Stimulated activated CD8-positive, alpha-beta memory T cell treated with anti-CD3 and anti-CD28 coated beads, Interleukin-15, amount 100 ng/mL, for 4 hours (primary cell): ENCODE measurements at places on chromosomes 16 and 17.

DNA sequence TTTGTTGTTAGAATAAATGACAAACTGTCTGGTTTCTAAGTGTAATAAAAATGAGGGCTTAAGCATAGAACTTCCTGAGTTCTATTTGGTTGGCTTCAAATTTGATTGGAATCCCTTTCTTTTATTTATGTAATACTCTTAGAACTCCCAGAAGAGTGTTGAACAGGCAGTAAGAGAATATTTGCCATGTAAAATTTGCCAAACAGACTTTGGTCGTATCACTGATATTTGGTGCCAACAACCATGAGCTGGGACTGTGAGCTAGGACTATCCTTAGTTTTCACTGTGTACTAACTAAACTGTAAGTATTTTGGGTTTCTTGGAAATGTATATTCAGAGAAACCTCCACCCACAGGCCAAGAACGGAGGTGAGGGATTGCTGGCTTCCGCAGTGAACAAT, 971.2 kb upstream of the SOX9 start:
- no peak for DNase-seq

DNA sequence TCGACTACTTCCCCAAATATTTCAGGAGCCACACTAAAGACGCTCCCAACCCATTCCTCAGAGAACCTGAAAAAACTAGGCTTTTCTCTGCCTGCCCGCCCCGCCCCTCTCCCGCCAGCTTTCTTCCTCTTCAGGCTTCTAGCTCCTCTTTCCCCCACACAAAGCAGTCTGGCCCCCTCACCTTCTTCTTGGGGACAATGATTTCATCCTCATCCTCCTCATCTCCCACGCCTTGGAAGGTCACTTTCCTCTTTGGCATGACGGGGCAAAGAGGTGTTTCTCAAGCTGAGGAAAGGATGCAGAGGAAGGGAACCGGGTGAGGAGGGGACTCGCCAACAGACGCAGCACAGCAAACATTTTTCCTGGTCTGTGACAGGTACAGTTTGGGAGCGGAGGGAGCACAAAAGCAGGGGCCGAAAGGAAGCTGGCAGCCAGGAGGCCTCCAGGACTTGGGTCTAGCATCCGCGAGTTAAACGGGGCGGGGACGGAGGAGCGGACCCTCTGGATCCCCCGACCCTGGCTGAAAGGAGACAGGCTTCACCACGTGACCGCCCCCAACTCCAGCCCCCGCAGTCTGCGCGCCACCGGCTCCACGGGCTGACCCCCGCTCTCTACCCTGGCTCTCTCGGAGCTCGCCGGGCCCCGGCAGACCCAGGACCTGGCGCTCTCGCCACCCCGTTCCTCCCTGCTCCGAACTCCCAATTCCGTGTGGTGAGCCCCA, 525 bp downstream of the CD2BP2 start:
- DNase-seq: no peak

DNA sequence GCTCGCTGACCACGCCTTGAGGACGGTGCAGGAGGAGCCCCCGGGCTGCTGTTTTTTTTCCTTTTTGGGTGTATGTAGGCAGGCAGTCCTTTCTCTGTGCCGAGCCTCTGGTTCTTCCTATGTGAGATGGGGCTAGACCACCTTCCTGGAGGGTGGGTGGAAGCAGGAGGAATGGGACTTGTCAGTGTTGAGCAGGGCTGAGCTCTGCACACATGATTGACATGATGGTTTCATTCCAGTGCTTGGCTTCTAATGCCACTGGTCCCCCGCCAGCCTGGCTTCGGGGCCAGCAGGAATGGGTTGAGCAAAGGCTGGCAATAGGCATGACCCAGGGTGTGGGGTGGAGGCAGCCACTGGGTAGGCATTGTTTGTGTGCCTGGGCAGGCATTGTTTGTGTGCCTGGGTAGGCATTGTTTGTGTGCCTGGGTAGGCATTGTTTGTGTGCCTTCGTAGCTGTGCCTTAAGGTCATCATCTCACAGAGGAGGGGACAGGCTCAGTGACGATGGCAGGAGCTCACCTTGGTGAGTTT, 14.2 kb upstream of the ADCY7 start:
- DNase-seq: no peak

DNA sequence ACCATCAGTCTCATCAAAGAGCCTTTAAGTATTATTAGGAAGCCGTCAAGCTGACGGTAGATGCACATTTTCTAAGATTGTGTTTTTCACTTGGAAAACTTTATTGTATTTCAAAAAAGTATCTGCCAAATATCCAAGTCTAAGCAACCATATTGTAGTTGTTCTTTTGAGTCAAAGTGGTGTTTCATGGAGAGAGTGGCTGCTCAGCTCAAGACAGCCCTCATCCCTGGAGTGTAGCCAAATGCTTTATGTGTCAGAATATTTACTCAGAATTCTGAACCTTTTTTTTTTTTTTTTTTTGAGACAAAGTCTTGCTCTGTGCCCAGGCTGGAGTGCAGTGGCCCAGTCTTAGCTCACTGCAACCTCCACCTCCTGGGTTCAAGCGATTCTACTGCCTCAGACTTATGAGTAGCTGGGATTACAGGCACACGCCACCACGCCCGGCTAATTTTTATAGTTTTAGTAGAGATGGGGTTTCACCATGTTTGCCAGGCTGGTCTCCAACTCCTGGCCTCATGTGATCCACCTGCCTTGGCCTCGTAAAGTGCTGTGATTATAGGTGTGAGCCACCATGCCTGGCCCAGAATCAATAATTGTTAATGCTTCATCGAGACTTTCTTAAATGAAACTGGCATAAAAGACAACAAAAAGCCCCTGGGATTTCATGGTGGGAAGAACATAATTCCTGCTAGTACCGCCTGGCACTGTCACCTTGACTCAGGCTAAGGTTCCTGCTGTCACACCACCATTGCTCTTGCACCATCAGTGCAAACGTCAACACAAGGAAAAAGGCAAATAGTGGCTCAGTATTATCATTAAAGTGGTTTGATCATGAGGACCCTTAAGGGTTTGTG, 45.5 kb downstream of the PRKCA start:
- DNase-seq: no peak

GRCh38 chr16:12097523-12098428, 121.2 kb downstream of the SNX29 start:
- no peak for DNase-seq

GRCh38 chr17:12627177-12627629, 38.5 kb upstream of the MYOCD start:
- DNase-seq: no peak

DNA sequence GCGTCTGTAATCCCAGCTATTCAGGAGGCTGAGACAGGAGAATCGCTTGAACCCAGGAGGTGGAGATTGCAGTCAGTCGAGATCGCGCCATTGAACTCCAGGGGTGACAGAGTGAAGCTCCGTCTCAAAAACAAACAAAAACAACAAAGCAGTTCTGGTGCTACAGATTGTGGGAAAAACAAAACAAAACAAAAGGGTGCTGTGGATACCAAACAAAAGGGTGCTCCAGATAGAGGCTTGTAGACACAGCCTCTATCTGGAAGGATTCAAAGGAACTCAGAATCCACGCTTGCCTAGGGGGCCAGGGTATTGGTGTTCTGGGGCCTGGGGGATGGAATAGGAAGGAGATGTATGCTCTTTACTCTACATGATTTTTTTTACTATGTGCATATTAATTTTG, 2.5 kb downstream of the MYLK3 start:
- no peak for DNase-seq

GRCh38 chr17:7972131-7972785, 30.2 kb upstream of the GUCY2D start:
- DNase-seq: no peak

- DNase-seq: no peak
These were observed 20.1 kb downstream of the CMC2 start for GRCh38 chr16:80986557-80986956.

- no peak for DNase-seq
These were observed 37.9 kb downstream of the SOX8 start for GRCh38 chr16:1019231-1020090.

DNA sequence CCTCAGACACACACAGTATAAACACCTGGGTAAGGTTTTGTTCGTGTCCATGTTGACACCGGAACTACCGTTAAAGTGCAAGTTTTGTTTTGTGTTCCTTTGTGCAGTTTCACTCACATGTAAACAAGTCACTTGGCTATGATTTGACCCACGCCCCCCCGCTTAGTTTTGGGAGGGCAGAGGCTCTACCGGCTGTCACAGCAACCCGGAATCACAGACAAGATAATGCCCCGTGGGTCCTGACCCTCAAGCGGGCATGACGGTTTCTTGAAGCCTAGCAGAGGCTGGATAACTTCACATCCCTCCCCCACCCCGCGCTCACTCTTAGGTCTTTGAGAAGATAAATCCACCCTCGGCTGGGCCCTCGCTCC, 1.7 kb downstream of the RASD1 start:
- DNase-seq: no peak

DNA sequence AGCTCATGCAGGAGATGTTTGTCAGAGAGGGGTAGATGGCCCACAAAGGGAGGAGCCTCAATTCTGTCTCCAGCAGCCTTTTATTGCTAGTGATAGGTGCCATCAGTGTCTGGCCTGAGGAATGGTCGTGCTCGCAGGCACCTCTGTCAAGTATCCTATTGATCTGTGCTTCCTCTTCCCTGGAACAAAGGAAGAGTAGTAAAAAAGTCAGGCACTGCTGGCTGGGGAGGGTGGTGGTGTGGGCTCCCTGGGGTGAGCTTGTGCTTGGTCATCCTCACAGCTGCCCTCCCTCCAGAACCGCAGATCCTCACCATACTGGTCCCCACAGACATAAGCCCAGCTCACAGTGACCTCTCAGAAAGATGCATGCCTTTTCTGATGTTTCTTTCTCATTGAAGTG, 15.0 kb upstream of the SALL1 start:
- DNase-seq: no peak

GRCh38 chr17:67647482-67647881, 70.3 kb upstream of the NOL11 start:
- no peak for DNase-seq
